ENCODE measurements at places on chromosomes 6 and 20.

GRCh38 chr6:186340-186965 lies 105.8 kb upstream of the DUSP22 start:
- no peak for DNase-seq

DNA sequence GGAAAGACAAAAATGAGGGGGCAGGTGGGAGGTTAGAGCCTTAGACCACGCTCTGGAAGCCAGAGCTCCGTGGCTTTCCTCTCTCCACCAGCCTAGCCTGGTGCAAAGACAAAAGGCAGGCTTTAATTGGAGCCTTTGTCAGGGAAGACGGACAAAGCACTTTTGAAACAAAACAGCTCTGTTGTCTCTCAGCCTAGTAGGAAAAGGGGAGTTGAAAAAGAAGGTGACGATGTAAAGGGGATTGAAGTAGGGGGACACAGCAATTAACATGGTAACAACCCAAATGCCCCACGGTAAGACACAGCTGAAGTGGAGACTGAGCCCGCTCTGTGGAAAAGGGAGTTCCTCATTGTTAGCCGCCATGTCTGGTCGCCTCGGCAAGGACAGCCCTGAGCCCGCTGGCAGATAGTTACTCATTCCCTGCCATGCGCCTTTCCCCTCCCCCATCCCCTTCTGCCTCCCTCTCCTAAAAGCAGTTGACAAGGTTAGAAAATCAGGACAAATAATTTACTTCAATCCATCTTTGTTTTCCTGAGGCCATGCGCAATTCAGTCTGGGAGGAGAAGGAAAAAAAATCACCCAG lies 93.0 kb downstream of the TCP11 start:
- DNase-seq: no peak

- no peak for DNase-seq
Observed at GRCh38 chr6:93120154-93120742, 299.1 kb downstream of the EPHA7 start.

DNA sequence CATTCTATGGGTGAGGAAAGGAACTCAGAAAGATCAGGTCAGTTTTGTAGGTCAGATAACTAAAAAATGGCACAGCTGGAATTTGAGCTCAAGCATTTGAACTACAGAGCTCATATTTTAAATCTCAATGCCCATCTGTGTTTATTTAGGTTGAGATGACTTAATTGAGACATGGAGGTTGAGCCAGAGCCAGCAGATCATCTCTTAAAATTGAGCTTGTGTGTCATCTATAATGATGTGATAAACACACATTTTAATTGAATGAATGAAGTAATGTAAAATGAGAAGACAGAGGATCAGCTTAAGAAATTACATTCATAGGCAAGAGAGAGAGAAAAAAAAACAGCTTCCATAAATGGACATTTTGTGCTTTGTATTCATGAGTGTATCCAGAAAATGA lies 3.7 kb downstream of the MANEA start:
- DNase-seq: no peak

DNA sequence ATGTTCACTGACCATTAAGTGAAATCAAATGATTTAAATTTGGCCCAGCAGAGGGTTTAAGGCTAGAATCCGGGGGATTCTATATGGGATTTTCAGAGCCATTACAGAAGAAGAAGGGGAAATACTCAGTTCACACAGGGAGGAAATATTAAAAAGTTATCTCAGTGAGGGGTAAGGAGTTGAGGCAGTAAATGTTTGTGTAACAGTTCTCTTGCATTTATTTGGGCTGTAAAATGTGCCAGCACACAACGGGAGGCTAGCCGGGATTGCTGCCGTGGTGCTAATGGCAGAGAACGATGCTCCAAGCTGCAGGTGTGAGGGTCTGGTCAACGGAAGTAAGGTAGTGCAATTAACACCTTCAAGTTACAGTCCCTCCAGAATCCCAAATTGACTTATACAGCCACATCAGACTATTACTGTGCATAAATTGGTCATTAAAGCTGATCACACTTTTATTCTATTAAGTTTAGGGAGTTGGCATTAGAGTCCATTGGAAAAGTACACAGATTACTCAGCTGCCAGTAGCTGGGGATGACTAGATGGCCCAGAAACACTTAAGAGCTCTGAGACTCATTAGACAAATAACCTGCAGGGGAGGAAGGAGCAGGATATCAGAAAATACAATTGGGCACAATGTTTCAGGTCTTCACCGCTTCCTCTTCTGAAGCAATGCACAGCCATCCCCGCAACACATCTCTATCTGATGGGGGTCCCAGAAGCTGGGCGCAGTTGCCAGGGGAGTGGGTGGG lies 31.3 kb downstream of the PPP1R3G start:
- no peak for DNase-seq

GRCh38 chr6:134240665-134241431 lies 77.1 kb downstream of the SGK1 start:
- DNase-seq: peak; percentile 12

DNA sequence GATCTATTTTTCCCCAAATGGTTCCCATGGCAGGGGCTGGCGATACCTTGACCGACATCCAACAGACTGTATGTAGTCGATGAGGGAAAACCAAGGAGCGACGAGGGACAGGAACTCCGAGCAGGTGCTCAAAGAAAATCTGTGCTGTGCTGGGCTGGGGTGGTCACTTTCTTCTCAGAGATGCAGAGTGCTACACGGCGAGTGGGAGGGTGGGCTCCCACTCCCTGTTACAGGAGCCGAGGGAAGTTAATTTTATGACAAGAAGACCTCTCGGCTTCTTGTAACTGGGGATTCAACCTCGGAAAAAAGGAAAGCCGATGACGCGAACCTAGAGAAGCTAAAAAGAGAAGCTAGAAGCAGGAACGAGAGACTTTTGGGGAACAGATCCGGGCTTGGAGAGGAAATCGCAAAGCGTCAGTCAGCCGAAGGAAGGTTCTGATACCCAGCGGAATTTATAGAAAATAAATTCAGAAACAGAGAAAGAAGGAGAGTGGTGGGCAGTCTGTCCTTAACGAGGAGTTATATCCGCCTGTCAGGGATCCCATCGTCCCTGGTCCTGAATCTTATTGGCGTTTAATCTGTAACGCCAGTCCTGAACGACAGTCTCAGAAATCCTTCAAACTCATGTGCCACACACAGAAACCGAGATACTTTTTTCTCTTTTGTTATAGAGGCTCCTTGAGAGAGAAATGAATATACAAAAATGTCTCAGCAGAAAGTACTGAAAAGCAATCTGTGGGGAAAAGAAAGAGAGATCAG lies 84.6 kb upstream of the ZNF322 start:
- DNase-seq: no peak

DNA sequence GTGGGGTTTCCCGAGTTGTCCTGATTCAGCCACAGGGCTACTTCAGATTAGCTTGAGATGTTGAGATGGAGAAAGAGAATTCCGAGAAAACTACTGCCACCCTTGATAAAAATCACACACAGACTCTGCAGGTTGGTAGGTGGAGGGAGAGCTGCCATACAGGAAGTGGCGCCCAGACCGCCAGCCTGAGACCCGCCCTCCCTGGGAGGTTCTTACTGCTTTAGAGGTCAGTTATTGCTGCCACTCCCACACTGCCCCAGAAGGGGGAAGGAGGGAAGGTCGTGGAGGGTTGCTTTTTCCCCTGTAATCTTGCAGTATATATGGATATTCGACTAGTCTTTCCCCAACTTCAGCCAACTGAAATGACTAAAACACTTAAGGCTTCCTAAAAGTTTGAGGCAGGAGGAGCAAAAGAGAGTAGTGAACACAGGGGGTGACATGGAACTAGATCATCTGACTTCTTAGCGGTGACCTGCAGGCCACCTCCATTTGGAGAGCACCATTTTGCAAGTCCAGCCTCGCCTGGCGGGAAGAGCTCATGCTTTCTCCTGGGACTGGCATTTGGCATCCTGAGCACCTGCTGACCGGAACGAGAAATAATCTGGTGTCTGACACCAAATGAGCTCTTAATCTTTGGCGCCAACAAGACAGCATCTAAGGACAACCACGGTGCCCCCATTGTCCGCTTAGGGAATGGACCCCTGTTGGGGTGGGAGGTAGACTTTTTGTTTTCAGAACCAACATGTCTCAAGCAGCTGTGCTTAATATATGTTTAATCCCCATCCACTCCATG lies 35.7 kb upstream of the SLC22A1 start:
- no peak for DNase-seq

GRCh38 chr6:136772685-136773472 lies 19.4 kb downstream of the MAP3K5 start:
- DNase-seq: no peak

- no peak for DNase-seq
Observed at GRCh38 chr20:44099832-44100231, 87.2 kb downstream of the JPH2 start.

DNA sequence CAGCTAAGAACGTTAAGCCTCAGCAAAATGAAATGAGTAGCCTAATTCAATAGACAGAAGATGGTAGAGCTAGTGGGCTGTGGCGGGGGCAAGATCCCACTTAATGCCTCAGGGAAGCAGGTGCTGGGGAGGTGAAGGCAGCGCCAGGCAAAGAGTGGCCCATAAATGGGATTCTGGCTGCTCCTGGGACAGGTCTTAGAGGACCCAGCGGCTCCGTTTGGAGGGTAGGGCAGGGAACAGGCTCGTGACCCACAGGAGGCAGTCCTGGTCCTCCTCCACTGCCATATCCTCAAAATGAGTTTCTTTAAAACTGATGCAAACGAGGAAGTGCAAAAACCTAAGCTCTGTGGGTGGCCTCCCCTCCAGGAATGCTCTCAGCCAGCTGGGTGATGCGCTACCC lies 32.7 kb downstream of the SAYSD1 start:
- no peak for DNase-seq

- DNase-seq: no peak
Observed at GRCh38 chr6:98310443-98310842, 523.9 kb upstream of the POU3F2 start.

DNA sequence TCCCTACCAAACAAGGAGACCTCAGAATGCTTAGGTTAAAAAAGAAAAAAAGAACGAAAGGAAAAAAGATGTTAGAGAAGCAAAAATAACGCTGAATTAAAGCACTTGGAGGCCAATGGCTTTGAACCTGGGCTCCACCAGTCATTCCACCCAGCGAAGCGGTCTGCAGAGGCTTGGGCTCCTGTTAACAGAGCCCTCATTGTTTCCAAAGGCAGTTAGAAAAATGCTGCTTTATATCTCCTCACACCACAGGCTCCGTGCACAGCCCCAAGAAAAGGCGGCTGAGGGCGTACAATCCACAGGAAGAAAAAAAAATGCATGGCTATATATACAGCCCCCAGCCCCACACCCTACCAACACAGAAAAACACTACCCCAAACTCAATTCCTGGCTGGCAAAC lies 255.9 kb downstream of the FOXC1 start:
- no peak for DNase-seq

GRCh38 chr6:134235937-134236751 lies 81.8 kb downstream of the SGK1 start:
- DNase-seq: no peak

DNA sequence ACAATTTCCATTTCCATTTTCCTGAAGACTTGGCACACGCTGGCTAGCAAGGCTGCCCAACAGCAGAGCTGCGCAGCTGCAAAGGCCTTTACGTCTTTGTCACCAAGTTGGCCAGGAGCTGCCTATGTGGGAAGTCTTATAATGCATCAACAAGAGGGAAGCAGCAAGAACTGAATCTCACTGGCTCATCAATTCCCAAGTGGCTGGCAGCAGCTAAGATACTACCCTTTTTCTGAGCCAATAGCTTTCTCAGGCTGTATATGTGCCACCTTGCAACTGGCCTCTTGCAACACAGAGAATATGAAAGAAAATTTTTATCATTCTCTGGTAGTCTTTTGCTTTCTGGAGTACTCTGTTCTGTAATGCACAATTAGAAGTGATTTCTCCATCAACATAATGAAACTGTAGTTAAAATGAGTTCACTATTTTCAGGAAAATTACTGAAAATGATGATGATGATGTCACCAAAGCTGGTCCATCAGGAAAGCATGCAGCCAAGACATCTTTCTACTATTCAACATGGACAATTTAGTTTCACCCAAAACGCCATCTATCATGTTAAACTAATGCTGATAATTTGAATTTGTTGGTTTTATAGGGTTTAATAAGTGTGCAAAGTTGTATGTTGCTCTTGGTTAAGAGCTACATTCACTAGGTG lies 97.3 kb upstream of the FOXA2 start:
- DNase-seq: no peak

- DNase-seq: no peak
Observed at GRCh38 chr6:63476302-63476701, 96.0 kb upstream of the LOC128125822 start.

DNA sequence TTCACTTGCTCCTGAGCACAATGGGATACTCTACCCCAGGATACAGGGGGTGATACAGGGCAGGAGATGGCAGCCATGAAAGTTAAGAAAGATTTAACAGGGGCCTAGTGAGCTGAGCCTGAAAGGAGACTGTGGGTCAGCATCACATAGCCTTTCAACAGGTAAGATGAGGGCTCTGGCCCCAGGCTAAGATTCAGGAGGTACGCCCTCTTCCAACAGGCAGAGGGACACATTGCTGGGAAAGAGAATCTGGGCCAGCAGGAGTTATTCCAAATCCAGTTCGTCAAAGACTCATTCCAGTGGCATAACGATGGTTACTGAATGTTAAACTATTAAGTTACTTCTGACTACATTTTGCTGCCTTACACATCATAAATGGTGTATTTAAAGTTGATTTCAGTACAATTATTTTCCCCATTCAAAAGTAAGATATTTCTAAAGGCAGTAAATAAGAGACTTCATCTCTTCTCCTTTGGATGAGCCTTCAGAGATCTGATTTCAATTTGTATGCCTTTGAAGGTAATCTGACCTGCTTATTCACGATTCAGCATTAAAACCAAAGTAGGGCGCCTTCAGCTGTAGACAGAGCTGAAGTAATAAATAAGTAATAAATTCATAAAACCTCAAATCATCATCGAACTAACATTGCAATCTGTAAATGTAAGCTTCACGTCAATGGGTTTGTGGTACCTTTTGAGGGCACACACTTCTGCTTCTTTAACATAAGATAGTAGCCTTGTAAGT lies 62.4 kb downstream of the HS3ST5 start:
- no peak for DNase-seq

DNA sequence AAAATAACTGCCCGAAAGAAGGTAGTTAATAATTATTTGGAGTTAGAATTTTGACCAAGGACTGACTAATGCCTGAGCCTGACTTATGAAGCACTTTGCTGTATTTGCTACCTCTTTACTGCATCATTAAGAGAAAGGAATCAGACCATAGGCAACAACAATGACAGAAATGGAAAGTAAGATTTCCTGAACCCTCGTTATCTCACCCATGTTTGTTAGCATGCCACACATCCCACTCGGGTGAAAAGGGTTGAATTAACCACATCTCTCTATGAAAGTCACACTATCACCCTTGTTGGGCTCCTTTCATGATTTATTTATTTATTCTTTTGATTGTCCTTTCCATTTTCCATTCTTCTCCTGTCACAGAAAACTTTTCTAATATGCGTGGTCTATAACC lies 59.6 kb downstream of the OLIG3 start:
- DNase-seq: no peak

All from SK-N-MC (cell line).